Inflammatory macrophage treated with lipopolysaccharide for 1 hour (primary cell): ENCODE measurements at places on chromosomes 4 and X.

DNA sequence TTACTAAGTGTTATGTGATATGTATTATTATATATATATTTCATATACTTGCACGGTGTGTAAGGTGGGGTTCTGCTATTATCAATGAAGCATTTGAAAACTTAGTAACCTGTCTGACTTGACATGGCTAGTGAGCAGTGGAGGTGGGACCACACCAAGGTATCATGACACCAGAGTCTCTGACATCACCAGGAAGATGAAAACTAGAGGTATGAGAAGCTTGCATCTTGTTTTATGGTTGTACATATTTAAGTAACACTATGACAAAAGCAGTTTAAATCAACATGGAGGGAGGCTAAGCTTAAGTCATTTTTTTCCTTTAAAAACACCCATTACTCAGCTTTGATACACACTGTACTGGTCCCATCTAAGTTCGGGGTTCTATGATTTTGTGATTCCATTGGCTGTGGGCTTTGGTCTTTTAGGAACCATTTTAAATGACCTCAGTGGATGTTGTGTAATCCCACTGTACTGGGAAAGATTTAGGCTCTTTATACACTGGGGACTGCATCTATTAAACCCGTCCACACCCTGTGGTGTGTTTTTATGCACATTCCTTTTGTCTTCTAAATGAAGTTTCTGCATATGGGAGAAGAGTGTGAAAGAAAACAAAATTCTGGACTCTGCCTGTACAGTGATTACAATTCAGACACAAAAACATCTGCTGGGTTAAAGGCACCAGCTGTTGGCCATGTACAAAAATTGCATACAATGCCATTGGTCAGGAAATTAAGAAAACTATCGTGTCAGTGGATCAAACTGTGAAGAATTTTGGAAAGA, 570.6 kb downstream of the SPRY1 start:
- no peak for DNase-seq

DNA sequence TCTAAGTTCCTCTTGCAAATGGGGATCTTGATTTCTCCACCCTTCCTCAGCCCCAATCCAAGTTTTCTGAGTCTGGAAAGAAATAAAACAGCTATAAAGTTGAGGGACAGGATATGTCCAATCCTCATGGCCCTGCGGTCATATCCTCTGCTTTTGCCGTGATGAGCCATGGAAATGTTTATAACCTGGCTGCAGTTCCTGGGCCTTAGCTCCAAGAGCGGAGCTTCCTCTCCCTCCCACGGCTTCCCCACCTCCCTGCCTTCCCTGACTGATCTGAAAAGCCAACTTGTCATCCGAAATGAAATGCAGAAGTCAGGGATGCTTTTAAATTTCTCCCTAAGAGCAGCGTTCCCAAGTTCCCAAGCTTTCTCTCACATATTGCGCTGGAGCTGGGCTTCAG, 221.5 kb upstream of the SFRP2 start:
- DNase-seq, result no peak

DNA sequence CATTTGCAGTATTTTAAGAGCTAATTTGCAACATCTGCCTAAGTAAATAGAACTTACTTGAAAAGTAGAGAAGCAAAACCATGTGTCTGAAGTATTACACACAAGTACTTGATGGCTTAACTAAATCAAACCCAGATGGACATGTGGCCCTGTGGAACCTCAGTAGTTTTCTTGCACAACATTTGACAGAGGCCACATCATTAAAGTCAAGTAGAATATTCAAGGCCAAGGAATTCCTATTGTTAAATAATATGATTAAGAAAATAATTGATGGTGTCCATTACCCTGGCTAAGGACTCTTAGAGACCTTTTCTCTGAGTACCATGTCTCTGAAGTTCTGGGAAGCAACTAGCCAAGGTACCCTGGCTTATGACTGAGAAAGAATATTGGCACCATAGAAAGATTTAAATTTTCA, 135.4 kb upstream of the OTUD4 start:
- no peak for DNase-seq

DNA sequence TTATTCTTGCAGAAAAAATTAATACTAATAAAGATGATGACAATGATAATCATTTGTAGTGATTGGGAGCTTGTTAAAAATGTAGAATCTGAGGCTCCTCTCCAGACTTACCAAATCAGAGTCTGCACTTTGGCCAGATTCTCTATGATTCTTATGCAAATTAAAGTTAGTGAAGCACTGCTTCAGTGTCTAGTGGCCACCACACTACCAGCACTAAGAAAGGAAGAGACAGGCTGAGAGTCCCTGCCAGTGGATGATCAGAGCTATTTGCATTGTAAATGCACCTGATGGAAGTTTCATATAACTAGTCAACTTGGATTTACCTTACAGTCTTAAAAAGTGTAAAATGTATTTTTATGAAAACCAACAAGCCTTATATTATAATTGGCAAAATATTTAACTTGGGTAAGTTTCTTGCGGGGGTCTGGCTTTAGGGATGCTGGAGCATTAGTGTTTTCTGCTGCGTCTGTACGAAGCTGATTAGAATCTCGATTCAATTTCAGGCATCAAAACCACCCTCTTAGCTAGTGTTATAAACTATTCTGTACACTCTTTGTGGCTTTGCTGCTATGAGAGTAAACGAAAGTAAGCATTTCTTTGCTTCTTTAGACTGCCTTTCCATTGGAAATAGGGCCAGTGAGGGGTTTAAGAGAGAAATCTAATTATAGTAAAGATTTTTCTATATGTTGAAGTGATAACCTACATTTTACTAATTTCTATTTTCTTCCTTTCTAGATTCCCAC, 114.1 kb downstream of the TLL1 start:
- DNase-seq, result no peak

GRCh38 chr4:113882668-113883067, 96.8 kb downstream of the ARSJ start:
- DNase-seq, result no peak

GRCh38 chrX:69080855-69081465, 84.3 kb downstream of the PJA1 start:
- no peak for DNase-seq
